ENCODE measurements at places on chromosomes 11 and 22. TPM values are rescaled to one million over a fixed set of nuclear protein-coding genes. Genes with fewer than 3 reads are reported as not detected.

GRCh38 chr11:134802116-134802515 lies 390.1 kb upstream of the B3GAT1 start:
- no peak for DNase-seq

- no peak for DNase-seq
These were observed 409.2 kb upstream of the LRRC4C start for GRCh38 chr11:41868606-41869005.

DNA sequence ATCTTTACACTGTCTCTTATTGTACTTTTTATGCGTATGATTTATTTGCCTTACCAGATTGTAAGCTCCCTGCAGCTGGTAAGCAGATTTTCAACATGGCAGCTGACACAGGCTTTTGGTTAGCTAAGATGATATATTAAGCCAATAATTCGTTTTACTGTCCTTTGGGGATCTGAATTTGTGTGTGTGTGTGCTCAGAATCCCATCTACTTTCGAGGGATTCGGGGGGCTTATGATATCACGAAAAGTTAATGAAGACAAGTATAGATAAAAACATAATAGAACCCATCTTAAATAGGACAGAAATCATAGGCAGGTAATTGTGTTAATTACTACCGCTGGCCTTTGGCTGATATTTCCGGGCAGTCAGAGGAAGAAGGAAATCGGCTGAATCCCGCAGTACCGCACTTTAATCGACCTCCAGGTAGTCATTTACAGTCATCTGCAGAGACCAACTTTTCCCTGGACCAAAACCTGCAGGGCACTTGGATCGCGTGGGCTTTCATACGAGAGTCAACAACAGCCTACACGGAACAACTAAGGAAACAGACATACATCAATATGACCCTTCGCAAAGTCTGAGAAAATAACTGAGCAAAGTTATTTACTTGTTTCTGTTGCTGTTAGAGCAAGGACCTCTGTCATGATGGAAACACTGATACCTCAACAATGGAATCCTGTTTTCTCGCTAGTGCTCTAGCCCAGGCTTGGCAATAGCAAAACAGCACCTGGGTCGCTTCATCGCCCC lies 802 bp downstream of the KBTBD3 start:
- DNase-seq: no peak

GRCh38 chr22:31526270-31526669 lies 29.9 kb downstream of the SFI1 start:
- no peak for DNase-seq

DNA sequence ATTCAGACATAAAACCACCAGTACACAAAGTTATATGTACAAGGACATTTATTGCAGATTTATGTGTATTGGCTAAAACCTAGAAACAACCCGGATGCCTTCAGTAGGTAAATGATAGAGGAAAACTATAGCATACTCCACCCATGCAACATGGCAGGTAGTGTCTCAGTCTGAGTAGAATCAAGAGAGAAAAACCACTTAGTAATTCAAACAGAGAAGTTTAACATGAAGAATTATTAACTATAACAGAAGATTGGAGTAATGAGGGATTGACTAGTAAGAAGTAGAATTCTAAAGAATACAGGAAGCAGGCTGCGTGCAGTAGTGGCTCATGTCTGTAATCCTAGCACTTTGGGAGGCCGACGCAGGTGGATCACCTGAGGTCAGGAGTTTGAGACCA lies 16.2 kb upstream of the SPTY2D1 start:
- DNase-seq: no peak

DNA sequence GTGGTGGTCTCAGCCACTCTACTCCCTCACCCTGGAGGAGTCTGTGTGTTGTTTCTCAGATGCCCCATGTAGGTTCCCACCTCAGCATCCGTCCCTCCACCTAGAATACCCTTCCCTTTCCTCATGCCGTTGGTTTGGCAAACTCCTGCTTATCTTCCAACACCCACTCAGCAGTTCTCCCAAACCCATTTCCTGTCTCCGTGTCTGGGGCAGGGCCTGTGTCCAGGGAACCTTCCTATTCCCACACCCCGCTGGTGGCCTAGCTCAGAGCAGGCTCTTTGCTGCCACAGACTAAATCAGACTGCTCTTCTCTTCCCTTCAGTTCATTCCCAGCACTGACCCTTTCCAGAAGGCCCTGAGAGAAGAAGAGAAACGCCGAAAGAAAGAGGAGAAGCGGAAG lies 7.5 kb upstream of the SREBF2 start:
- DNase-seq: peak; percentile 45

GRCh38 chr11:27718863-27719545 lies 18.7 kb upstream of the BDNF start:
- peak; percentile 86 for DNase-seq

GRCh38 chr11:2724104-2724503 lies 24.3 kb upstream of the KCNQ1OT1 start:
- no peak for DNase-seq

- DNase-seq: no peak
These were observed 876 bp upstream of the UBE2L6 start for GRCh38 chr11:57568330-57568766.

GRCh38 chr11:77589181-77589520 lies 602 bp upstream of the AQP11 start:
- no peak for DNase-seq

GRCh38 chr11:19345848-19346681 lies 105.3 kb upstream of the E2F8 start:
- DNase-seq: peak; percentile 52

GRCh38 chr11:119782739-119783072 lies 53.7 kb upstream of the NECTIN1 start:
- peak; percentile 66 for DNase-seq

DNA sequence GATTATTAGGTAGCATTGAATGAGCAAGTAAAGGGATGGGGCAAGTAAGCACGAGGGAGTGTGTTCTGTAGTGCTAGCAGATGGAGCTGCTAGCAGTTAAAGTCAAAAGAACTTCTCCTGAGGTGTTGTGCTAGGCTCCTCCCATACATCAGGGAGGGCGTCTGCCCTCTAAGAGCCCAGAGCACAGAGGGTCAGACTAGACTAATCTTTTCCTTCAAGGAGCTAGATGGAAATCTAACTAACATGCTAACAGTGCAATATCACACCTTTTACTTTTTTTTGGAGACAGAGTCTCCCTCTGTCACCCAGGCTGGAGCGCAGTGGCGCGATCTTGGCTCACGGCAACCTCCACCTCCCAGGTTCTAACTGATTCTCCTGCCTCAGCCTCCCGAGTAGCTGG lies 3.2 kb upstream of the PLA2G6 start:
- no peak for DNase-seq

DNA sequence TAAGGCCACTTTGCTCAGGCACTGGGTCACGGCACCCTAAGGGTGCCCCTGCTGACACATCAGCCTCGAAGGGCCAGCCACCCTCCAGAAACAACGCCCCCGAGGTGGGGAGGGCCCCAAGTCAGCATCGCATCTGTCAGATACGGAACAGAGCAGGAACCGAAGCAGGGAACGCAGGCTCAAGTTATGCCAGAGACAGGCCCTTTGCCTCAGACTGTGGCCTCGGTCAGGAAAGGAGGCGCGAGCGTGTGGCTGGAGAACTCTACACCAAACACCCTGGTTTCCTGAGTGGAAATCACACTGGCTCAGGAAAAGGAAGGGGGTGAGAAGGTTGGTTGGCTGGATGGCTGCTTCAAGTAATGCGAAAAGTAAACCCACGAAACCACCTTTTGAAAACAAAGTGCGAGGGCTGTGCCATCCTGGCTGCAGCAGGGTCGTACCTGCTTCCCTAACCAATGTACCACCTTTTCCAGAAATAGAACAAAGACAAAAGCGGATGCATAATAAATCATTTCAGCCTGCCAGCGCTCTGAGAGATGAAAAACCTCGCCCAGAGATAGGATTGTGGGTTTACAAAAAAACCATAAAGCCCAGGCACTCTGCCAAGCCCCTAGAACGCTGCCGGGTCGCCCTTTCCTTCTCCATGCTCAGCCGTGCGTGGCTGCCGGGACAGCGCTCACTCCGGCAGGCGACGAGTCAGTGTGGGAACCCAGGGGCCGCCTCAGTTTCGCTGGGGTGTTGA lies 38.6 kb downstream of the TRMU start:
- no peak for DNase-seq

GRCh38 chr11:32331792-32332191 lies 103.5 kb downstream of the WT1 start:
- DNase-seq: no peak

GRCh38 chr22:41377846-41378245 lies 3.9 kb upstream of the TEF start:
- DNase-seq: no peak

GRCh38 chr11:118912742-118913410 lies 12.8 kb downstream of the BCL9L start:
- peak; percentile 64 for DNase-seq

GRCh38 chr11:70185348-70186055 lies 17.6 kb upstream of the FADD start:
- no peak for DNase-seq

GRCh38 chr11:85941380-85941973 lies 86.3 kb downstream of the CCDC83 start:
- DNase-seq: peak; percentile 71

- DNase-seq: no peak
These were observed 1.5 kb downstream of the ACY3 start for GRCh38 chr11:67648796-67649613.

GRCh38 chr22:49629586-49630447 lies 197.9 kb downstream of the BRD1 start:
- no peak for DNase-seq

DNA sequence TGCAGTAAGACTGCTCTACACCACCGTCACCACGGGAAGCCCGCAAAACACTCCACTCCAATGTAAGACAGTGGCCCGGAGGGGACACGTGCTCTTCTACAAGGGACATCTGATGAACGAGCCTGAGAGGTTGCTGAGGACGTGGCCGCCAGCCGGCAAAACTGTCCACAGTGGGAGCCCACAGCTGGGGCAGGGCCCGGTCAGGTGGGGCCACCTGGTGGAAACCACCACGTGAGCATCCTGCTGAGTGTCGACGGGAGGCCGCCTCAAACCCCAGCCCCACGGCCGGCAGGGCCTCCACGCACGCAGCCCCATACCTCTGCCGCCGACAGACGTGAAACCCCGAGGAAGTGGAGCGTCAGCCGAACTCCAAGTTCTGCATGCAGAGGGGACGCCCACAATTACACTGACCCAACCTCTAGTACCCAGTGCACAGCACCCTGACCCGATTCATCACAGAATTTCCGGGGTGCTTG lies 42.6 kb downstream of the BRD1 start:
- DNase-seq: no peak

- no peak for DNase-seq
These were observed 24.8 kb downstream of the CTNND1 start for GRCh38 chr11:57786436-57786835.

DNA sequence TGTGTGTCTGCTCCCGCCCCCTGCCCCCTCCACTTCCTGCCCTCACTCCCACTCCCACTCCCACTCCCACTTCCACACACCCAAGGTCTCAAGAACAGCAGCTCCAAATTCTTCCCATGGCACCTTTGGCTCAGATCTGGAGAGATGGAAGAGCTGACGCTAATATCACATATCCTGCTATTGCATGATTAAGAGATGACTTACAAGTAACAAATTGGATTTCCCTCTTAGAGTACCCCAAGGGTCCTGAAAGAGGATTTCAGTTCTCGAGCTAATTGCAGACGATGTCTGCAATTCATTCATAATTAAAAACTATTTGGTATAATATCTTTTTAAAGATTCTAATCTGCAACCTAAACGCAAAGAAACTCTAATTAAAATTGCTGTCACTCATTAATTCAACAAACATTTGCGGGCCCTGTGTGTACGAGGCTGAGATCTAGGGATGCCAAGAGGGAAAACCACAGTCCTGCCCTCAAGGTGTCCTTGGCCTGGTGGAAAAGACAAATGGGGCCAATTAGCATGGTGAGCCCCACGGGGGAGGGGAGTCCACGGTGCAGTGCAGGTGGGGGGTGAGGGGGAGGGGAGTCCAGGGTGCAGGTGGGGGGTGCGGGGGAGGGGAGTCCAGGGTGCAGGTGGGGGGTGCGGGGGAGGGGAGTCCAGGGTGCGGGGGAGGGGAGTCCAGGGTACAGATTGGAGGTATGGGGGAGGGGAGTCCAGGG lies 50.3 kb downstream of the CELSR1 start:
- no peak for DNase-seq

DNA sequence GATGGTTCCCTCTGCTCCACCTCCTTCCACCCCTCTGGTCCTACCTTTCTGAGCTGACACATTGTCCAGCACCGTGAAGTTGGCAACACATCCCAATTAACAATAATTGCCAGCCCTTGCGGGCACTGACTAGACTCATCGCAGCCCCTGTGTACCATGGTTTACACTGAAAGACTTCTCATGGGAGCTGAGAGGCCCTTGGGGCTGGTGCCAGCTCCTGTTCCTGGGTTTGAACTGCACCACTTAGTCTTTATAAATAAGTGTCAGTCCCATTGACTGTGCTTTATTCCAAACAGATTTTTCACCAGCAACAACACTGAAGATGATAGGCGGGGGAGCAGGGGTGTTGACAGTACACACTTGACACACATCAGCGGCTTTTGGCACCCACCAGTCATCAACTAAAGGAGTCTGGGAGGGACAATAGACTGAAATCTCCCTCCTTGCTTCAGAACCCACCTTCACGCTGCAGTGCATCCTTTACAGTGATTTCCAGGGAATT lies 447.3 kb downstream of the NTM start:
- DNase-seq: no peak

GRCh38 chr22:22673628-22674027 lies 29.2 kb downstream of the GGTLC2 start:
- no peak for DNase-seq

PLET1 gene
- total RNA-seq: not detected

ELFN2 gene
- 0.89 TPM for total RNA-seq

KCNQ1OT1 gene
- 0.86 TPM for total RNA-seq

NAALADL1 gene
- 40.7 TPM for total RNA-seq

OPCML gene
- 1.6 TPM for total RNA-seq

C11orf87 gene
- total RNA-seq: 0.76 TPM

HBG2 gene
- not detected for total RNA-seq

AHNAK gene
- 557 TPM for total RNA-seq

KRTAP5-8 gene
- total RNA-seq: not detected

MTFP1 gene
- 18.3 TPM for total RNA-seq

DUSP8 gene
- 0.11 TPM for total RNA-seq

PLAAT5 gene
- not detected for total RNA-seq

OR8U1 gene
- not detected for total RNA-seq
